ENCODE measurements at places on chromosomes 1 and 21. TPM values are rescaled to one million over a fixed set of nuclear protein-coding genes. Genes with fewer than 3 reads are reported as not detected.

- DNase-seq = no peak
Observed at GRCh38 chr1:218439541-218440295, 94.6 kb downstream of the TGFB2 start.

DNA sequence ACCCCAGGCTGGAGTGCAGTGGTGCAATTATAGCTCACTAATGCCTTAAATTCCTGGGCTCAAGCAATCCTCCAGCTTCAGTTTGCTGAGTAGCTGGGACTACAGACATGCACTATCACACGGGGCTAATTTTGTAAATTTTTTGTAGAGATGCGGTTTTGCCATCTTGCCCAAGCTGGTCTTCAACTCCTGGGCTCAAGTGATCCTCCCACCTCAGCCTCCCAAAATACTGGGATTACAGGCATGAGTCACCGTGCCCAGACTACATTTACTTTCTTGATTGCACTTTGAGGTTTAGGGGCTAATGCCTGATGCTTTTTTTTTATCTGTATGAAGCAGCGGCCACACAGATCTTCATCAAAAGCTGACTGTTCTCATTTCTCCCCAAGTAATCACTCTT, 124.6 kb downstream of the KIF26B start:
- DNase-seq = no peak

Gene KIAA0040
- total RNA-seq = 1.00 TPM

Gene ADGRB2
- total RNA-seq = 34.0 TPM

Data from cerebellum (tissue), 4 donors.